T47D (cell line): ENCODE measurements at places on chromosomes 4 and X.

DNA sequence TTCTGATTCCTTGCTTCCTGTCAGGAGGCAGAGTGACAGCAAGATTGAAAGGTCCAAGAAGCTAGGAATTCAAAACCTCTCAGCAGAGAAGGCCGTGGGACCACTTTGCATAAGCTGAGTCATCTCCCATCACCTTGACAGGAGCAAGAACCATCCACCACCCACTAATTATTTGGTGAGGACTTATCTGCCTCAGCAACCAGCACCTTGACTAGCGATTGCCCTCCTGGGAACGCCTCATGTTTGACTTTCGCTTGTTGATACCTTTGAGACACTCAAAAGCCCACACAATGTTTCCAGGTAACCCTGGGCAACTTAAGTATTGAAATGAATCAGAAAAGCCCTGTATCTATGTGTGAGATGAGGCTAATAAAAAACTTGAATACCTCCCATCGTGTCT lies 233.5 kb upstream of the GYPA start:
- no peak for DNase-seq

- no peak for DNase-seq
Observed at GRCh38 chrX:1178580-1179057, 33.8 kb downstream of the CRLF2 start.

DNA sequence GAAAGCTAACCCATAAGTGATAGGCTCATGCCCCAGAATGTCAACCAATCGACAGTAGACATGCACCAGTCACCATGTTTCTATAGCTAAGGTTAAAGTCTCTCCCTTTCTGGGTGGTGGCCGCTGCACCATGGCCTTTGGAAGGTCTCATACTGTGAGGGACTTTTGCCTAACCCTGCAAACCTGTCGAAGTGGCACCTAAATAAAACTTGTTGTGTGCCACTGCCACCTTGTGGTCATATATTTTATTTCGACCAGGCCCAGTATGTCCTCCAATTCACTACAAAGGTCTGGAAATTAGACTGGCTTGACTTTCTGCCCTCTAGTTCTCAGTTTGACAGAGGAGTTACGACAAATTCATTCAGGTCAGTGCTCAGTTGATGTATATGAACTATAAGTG lies 163.1 kb downstream of the SMARCA1 start:
- peak; percentile 65 for DNase-seq

- DNase-seq: peak; percentile 13
Observed at GRCh38 chr4:113645771-113646441, 115.6 kb downstream of the CAMK2D start.

DNA sequence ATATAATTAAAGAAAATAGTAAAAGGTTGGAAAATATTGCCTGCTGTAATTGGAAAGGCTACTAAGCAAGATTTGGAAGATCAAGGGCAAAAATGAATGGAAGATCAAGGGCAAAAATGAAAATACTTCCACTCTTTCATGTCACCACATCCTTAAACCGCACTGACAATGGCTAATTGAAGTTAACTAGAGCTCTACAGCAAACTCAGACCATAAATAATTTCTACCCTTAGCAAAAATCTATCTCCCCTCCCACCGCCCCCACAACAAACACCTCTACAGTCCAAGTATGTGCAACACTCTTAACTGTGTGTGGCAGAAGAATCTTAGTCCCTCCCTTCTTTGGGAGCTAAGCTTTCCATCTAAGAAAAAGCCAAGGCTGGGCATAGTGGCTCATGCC lies 27.1 kb downstream of the ATP11C start:
- no peak for DNase-seq

DNA sequence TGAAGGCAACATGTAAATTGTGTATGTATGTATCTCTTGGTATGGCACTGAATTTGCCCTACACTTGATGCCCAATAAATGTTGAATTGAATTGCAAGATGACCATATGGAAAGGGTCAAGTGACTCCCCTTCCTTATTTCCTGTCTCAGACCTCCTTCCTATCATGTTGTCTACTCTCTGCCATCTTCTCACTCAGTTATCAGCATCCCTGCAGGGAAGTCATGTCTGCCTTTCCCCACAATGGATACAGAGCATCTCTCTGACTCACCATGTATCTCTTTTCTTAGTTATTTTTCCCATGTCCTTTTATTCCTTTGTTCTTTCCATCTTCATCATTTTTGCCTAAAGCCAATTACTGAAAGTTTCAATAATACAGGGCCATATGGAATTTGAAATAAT lies 22.5 kb downstream of the BMX start:
- no peak for DNase-seq

GRCh38 chr4:56468097-56468422 lies 643 bp downstream of the SRP72 start:
- peak; percentile 29 for DNase-seq

GRCh38 chrX:110395877-110396276 lies 37.2 kb downstream of the RTL9 start:
- no peak for DNase-seq

DNA sequence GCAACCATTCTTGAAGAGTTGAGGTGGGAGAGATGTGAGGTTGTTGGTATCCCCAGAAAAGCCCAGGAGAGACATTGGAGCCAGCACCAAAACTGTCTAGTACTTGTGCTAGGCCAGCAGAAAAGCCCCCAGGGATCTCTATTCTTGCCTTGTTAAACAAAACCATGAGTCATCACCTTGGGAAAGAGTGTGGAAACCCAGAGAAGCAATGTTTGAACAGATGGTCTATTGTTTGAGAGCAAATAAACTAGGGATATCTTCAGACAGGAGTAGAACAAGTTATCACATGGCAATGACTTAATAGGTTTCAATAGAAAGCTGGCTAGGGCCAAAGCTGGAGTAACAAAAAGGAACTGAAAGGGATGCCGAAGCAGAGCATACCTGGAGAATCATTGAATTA lies 195.7 kb upstream of the CASK start:
- DNase-seq: no peak

- no peak for DNase-seq
Observed at GRCh38 chr4:173827707-173828106, 297.7 kb upstream of the HAND2 start.

DNA sequence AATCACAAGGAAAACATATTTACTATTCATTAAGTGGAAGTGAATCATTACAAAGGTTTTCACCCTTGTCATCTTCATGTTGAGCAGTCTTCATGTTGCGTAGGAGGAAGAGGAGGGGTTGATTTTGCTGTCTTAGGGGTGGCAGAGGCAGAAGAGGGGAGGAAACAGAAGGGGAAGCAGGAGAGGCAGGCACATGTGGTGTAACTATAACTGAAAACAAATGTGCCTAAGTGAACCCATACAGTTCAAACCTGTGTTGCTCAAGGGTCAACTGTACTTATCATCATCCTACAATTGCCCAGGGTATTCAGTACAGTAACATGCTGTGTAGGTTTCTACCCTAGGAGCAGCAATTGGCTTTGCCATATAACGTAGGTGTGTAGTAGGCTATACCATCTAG lies 47.2 kb downstream of the SYNPO2 start:
- no peak for DNase-seq

DNA sequence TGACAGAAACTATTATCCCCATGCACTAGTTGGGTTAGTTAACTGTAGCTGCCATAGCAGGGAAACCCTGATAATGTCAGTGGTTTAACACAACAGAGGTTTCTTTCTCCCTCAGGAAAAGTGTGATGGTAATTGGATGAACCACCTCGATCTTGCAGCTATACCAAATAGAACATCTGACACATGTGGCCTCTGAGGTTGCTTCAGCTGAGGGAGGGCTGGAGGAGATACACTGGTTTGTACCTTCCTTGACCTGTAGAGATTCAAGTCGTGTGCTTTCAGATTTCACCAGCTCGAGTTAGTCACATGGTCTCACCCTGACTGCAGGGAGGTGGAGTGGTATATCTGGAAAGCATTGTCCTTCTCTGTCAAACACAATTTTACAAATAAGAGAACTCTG lies 147.2 kb upstream of the SFRP2 start:
- DNase-seq: no peak

DNA sequence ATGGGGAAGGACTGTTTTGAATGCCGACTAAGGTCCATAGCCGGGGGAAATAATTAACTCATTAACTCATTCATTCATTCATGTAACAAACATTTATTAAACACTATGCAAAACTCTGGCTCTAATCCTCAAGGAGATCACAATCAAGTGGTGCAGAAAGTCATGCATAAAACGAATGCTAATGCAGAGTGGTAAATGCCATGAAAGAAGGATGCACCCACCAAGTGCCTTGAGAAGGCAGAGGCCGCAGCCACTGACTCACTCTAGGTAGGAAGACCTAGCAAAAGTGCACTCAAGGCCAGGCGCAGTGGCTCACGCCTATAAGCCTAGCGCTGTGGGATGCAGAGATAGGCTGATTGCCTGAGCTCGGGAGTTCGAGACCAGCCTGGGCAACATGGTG lies 22.9 kb downstream of the SLITRK2 start:
- DNase-seq: no peak

GRCh38 chr4:171846232-171846631 lies 33.0 kb downstream of the GALNTL6 start:
- no peak for DNase-seq

- DNase-seq: no peak
Observed at GRCh38 chr4:173446416-173446815, 47.5 kb upstream of the SCRG1 start.

- no peak for DNase-seq
Observed at GRCh38 chrX:2425286-2426071, 75.3 kb downstream of the DHRSX start.

DNA sequence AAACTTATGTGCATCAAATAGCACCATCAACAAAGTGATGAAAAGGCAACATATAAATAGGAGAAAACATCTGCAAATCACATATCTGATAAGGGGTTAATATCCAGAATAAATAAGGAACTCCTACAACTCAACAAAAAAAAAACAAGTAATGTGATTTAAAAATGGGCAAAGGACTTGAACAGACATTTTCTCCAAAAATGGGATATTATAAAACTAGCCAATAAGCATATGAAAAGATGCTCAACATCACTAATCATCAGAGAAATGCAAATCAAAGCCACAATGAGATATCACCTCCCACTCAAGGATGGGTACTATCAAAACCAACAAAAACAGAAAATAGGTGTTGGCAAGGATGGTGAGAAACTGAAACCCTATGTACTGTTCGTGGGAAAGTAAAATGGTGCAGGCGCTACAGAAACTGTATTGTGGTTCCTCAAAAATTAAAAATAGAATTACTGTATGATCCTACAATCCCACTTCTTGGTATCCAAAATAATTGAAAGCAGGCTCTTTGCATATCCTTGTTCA lies 2.4 kb downstream of the DNAJB14 start:
- DNase-seq: no peak

GRCh38 chr4:41426539-41426938 lies 111.4 kb upstream of the LIMCH1 start:
- DNase-seq: no peak
